Substantia nigra (tissue), 51 donors: ENCODE measurements at places on chromosomes 16 and 17.

- no peak for DNase-seq
These were observed 3.2 kb upstream of the WNT3 start for GRCh38 chr17:46821482-46822387.

DNA sequence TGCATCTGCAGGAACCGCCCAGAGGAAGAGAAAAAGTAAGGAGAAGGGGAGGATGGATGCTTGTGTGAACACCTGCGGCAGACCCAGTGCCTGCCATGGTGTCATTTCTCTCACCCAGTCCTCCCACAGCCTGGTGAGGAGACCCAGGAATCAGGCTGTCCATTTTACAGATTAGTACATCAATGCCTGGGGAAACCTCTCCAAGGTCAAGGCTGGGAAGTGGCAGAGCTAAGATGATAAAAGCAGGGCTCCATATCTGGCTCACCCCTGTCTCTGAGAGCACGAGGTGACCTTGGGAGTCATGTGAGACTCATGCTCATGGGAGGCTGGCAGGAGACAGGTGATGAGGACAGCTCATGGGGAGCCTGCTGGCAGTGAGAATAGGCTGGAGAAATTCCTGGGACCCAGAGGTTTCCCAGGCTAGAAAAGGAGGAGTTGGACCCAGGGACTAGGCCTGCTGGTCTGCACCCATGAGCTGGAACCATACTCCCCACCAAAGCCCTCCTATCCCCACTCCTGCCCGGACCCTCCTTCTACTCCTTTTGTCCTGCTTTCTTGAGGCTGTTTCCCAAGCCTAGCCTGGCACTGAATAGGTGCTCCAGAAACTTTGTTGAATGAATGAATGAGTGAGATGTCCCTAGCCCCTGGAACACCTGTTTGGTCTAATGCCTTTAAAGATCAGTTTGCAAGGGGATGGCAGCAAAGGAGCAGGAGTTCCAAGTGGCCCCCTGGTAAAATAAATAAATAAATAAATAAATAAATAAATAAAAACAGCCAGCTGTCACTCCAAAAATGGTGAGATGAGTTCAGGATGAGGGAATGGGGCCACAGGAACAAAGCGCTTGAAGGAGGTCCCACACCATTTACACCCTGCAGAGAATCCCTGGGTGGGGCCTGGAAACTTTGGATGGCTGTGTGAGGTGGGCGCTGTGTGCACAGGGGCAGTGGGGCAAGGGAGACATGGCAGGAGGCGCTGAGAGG, 1.6 kb downstream of the ZNF629 start:
- no peak for DNase-seq

- peak; percentile 19 for DNase-seq
These were observed at the start of gene MT1F for GRCh38 chr16:56657555-56658326. MT1F (plus strand) TSS chr16:56657959; CDS start chr16:56658059, 100 bp downstream.

DNA sequence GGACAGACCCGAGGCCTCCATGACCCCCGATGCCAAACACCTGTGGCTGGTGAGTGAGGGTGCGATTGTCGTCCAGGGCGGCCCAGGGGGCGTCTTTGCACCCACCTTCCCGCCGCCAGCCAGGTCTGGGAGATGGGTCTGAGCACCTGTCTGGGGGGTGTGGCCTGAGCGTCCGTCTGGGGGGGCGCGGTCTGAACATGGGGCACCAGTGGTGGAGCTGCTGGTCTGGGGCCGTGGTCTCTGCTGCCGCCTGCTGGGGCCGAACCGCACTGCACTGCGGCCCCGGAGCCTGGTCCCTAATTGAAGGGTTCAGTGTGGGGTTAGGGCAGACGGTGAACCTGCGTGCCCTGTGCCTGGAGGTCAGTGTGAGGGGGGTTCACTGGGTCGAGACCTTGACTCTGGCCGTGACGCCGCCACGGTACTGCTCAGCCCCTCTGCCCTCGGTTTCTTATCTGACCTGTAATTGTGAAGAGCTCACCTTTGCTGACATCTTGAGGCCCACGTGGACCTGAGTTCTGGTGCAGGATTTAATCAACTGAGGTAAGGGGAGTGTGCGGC, 12.6 kb upstream of the TCF25 start:
- no peak for DNase-seq

DNA sequence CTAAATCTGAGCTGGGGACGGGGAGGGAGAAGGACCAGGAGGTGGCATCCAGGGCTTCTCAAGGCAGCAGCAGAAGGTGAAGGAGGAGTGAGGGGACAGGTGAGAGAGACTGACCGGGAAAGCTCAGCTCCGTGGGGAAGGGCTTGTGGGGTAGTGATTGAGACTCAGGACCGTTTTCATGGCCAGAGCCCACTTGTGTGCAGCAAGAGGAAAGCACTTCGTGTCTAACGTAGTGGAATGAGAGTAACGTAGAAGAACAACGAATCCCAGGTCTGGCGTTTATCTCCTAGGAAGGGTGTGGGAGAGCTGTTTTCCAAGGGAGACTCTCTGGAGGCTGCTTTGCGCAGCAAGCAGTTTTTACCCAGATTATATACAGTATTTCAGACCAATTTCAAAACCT, 1.3 kb upstream of the CDH3 start:
- no peak for DNase-seq

DNA sequence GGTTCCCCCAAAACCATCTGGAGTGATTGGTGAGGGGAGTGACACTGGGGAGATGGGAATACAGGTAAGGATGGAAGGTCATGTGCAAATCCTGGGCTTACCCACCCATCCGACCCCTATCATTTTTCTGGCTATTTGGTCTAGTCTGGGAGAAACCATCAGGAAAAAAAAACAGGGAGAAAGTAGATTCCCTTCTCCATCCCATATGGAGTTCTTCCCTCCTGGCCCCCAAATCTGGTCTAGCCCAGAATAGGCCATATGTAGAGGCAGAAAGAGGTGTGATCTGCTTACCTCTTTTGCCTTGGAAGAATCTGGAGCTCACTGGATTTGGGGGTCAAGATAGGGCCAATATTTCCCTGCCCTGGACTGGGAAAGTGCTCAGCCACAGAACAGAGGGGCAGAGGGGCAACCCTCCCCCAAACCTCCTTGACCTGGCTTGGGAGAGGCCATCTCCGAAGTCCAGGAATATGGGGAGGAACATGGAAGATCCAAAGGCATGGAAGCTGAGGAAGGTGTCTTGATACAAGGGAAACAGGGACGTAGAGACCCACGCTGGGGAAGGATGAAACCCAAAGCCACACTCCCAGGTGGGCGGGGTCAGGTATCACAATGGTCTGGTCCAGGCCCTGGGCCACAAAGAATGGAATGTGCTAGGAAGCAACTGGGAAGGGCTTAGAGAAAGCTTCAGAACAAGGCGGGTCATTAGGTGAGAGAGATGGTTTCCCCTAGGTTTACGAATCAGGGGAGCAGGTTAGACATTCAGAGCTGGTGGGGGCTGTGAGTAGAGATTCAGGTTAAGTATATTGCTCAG, 16.2 kb downstream of the CHRNB1 start:
- DNase-seq, result no peak

DNA sequence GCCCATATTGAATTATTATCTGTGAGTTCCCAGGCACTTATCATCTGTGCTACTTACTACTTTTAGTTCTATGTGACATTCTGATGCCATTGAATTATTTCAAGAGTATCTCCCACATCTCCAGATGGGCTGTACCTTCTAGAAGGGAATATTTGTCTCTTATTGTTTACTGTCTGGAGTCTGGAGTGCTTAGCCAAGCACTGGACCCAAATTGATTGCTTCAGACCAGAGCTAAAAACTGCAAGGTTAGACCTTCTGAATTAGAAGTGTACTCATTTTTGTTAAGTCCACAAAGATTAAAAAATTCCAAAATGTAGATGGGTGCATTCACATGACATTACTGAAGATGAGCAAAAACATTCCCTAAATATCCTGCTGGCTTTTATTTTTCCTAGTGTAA, 16.0 kb upstream of the KRT222 start:
- no peak for DNase-seq

DNA sequence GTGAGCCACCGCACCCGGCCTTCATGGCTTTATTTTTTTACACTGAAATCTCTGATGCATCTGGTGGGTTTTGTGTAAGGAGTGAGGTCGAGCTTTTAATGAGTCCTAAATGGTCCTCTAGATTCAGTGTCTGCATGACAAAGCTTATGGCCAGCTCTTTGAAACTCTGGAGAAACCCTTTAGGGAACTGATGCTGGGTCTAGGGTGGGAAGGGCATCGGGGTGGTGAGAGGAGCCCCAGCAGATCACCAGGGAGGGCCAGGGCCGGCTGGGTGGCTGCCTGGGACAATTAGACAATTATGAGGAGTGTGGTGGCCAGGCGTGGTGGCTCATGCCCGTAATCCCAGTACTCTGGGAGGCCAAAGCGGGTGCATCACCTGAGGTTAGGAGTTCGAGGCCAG, 93.9 kb downstream of the SEC14L1 start:
- no peak for DNase-seq

DNA sequence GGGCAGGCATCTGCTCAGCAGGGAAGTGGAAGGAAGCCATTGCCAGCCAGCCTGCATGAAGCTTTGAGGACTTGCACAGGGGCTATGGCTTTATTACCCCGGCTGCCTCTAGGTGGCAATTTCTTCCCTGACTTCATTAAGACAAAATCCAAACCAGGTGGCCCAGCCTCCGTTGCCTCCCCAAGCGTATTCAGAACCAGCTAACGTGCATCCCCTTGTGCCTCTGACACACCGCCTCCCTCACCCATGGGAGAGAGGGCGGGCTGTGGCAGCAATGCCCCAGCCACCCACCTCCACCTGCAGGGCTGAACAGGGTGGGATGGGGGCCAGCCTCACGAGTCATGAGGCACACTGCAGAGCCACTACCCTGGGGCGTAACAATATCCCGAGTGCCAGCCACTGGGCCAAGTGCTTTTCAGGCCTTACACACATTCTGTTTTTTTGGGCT, 6.8 kb downstream of the KIFC3 start:
- no peak for DNase-seq
